ENCODE measurements at places on chromosomes 5 and 9. TPM values are rescaled to one million over a fixed set of nuclear protein-coding genes. Genes with fewer than 3 reads are reported as not detected.
A peak's percentile ranks its signal among the peaks of the same experiment; 100 is the strongest.

LIFR gene
- 65.1 TPM for total RNA-seq

DNA sequence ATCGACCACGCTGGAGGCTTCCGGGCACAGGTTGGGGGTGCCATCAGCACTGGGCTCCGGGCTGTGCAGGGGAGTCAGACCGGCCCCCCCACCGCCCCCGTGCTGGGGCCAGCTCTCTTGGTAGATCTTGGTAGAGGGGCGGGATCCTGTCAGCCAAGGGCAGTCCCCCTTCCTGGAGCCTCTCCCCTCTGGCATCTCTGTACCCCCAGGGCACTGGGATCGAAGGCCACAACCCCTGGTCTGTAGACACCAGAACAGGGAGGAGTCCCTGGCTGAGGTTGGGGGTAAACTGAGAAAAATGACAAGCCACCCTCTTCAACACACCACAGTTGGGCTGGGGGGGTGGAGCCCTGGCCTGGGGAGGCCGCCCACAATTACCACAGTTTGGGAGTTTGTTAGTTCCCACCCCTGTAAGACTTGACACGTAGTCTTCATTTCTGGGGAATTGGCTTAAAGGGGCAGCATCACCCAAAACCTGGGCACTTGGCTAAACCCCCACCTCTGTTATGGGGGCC is 882 bp downstream of the CERCAM start:
- H3K4me3 ChIP-seq, result peak overlapping the region; percentile 85
- H3K4me1 ChIP-seq, result peaks cover 10% of the 10 kb centered on the region
- peak overlapping the region; percentile 26 for H3K27ac ChIP-seq

GRCh38 chr5:75482482-75482881 is 28.9 kb downstream of the CERT1 start:
- no peaks in the 10 kb centered on the region for H3K27me3 ChIP-seq
- H3K4me1 ChIP-seq, result no peaks in the 10 kb centered on the region
- no peak overlapping the region for H3K27ac ChIP-seq
- peak; percentile 6 for DNase-seq
- H3K4me3 ChIP-seq, result no peak overlapping the region

- no peak overlapping the region for H3K4me3 ChIP-seq
- no peaks in the 10 kb centered on the region for H3K36me3 ChIP-seq
- no peaks in the 10 kb centered on the region for H3K27me3 ChIP-seq
- H3K4me1 ChIP-seq, result no peaks in the 10 kb centered on the region
- H3K27ac ChIP-seq, result no peak overlapping the region
Measured at GRCh38 chr5:129069292-129069691, 25.3 kb upstream of the ISOC1 start.

DNA sequence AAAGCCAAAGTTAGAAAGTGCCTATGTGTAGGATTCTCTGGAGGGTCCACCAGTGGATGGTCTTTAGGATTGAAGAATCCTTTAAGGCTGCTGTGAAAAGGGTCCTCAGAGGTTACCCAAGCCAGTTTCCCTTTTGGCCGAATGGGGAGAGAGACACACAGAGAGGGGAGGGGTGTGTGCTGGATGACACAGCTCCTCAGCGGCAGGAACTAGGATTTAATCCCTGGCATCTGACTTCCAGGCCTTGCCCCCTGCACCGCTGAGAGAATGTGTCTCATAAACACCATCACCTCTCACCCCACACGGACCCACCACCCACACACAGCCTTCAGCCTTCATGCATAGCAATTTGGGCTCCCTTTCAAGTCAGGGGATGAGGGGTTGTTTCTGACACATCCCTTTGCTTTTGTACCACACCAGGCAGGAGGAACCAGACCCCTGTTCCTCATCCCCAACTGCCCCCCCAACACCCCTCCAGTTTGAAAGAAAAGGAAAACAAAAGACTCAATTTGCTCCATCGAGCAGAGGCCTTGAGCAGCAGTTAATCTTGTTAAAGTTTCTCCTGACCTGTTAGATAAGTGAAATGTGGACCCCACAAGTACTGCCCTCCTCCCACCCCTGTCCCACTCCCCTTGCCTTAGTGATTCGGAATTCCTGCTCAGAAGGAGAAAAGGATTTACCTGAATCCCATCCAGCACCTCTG is 4.0 kb downstream of the PAPPA start:
- peak; percentile 37 for DNase-seq
- peaks cover 16% of the 10 kb centered on the region for H3K4me1 ChIP-seq
- H3K27me3 ChIP-seq, result no peaks in the 10 kb centered on the region
- peak overlapping the region; percentile 79 for H3K27ac ChIP-seq

TEX48 gene
- total RNA-seq, result not detected

NXNL2 gene
- 1.3 TPM for total RNA-seq

Measured in fibroblast of lung (primary cell).